M059J (cell line): ENCODE measurements at places on chromosomes 1 and 21. TPM values are rescaled to one million over a fixed set of nuclear protein-coding genes. Genes with fewer than 3 reads are reported as not detected.

- DNase-seq = peak; percentile 51
Observed at GRCh38 chr1:85134583-85135391, 66.0 kb downstream of the SYDE2 start.

GRCh38 chr1:155170101-155170785 is 2.9 kb downstream of the KRTCAP2 start:
- no peak for DNase-seq

GRCh38 chr1:159962176-159962575 is 8.1 kb upstream of the SLAMF9 start:
- no peak for DNase-seq

DNA sequence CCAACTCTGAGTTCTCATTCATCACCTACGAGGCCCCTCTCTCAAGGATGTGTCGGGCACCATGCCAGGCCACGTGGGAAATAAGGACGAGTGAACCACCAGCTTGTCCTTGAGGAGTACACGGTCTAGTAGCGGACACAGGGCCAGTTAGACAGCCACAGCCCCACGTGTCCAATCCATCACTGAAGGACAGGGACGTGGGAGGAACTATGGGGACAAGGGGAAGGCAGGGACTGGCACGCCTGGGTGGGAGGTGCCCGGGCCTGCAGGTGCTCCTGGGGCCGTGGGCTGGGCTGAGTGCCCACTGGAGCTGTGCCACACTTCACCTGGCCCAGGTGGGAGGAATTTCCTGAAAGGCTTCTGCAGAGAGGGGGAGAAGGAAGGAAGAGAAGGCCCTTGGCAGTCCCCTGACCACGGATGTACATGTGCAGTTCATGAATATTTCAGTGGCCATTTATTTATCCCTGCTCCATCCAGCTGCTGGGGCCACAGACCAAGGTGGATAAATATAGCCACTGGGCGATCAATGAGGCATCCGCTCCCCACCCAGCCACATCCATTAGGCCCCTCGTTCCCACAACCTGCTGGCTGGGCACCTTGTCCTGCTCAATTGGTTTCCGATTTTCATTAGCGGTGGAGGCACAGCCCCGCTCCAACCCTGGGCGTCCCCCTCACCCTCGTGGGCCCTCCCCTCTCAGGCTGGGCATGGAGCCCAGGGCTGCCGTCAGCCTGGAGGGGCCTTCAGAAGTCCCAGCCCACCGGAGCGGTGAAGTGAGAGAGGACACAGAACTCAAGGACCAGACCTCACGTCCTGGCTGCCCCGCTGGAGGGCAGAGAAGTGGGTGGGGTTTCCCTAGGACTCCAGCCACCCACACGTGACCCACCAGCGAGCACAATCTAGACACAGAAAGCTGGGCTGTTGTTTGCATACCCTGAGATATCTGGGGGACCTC is 59.5 kb downstream of the CASZ1 start:
- DNase-seq = no peak

DNA sequence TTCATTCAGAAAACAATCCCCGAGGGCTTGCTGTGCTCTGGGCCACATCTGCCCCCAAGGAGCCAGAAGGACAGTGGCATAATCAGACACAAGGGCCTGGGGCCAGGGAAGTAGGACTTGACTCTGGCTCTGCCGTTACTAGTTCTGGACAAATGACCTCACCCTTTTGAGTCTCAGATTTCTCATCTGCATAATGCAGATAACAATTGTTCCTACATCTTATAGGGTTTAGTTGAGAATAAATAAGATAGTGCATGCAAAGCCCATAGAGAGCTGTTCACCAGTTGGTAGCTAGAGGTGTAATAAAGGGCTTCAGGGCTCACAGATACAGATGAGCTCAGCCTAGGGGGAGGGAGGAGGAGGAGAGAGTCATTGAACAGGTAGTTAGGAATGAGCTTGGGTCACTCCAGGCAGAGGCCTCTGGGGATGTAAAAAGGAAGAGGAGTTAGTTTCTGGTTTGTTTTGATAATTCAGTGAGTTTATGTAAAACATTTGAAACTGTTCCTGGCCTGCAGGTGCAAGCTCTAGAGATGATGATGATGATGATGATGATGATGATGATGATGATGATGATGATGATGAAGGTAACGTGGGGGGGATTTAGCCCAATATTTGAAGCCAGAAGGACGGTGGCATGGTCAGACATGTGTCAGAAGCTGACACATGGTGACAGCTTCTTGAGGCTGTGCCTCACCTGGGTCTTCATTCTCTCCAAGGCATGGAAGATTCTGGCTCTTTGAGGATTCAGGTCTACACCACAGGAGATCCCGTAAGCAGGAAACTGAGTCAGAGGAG is 858 bp downstream of the LACTBL1 start:
- DNase-seq = peak; percentile 64

- DNase-seq = peak; percentile 52
Observed at GRCh38 chr1:212699104-212699624, 476 bp downstream of the BATF3 start.

GRCh38 chr21:29394051-29394450 is 95.3 kb downstream of the BACH1 start:
- DNase-seq = no peak

GRCh38 chr1:5386371-5386770 is 605.9 kb downstream of the NPHP4 start:
- no peak for DNase-seq

- no peak for DNase-seq
Observed at GRCh38 chr21:43195121-43196021, 26.6 kb downstream of the CRYAA start.

DNA sequence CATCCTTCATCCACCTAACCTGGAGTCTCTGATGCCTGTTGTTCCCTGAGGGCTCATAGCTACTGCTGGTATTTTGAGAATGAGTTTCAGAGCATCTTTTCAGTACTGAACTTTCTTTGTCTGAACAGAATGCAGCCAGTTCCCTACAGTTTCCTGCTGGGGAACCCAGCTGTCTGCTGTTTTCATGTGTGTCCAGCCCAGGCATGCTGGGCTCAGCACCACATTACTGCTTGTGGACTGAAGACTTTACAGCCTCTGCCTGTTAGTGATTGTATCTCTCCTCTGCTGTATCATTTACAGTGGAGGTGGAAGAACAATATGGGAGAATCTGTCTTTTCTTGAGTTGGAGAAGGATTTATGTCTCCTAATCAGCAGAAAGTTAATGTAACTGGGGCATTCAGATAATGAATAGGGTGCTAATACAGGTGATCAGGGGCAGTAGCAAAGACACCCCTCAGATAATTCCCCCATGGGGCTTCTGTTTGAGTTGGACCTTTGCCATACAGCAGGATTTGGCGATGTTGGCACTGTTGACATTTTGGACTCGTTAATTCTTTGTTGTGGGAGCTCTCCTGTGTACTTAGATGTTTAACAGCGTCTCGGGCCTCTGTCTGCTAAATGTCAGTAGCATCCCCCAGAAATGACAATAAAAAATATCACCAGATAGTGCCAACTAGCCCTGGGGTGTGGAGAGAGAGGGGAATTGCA is 207.7 kb downstream of the HHAT start:
- DNase-seq = no peak

DNA sequence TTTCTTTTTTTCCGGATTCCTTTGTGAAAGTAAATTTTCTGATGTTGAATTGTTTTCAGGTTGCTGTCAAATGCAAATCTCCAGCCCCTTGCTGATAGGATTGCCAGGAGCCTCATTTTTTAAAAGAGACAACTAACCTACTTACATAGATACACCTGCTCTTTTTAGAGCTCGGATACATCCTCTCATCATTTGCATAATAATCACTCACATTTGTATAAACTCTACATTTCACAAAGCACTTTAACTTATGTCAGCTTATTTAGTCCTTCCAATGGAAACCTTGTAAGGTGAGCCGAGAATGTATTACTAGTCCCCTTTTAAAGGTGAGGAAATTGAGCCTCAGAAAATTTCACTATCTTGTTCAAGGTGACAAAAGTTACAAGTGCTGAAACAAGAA is 84.8 kb downstream of the KCTD3 start:
- DNase-seq = no peak

The IL20 gene
- not detected in 2 replicates for total RNA-seq

The BTG2 gene
- total RNA-seq = 0.67 and 1.2 TPM in 2 replicates

The TTF2 gene
- total RNA-seq = 19.8 and 44.0 TPM in 2 replicates

The DNAH14 gene
- total RNA-seq = not detected in 2 replicates

The AMY2A gene
- not detected in 2 replicates for total RNA-seq

The OLIG1 gene
- not detected in 2 replicates for total RNA-seq

The PCP4L1 gene
- not detected in 2 replicates for total RNA-seq

The ZNF644 gene
- 37.3 and 46.9 TPM in 2 replicates for total RNA-seq

The TSPAN1 gene
- total RNA-seq = 0.47 and 1.7 TPM in 2 replicates
